ENCODE measurements at places on chromosomes 3 and 15.

DNA sequence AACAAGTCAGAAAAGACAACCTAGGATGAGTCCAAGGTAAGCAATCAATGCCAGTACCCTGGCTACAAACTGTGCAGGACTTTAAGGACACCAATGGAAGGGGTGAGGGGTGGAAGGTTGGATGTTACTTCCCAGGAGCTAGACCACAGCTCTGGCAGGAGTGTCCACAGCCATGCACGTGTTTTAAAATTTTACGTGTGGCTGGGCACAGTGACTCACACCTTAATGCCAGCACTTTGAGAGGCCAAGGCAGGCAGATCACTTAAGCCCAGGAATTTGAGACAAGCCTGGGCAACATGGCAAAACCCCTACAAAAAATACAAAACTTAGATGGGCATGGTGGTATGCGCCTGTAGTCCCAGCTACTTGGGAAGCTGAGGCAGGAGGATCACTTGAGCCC is 14.7 kb upstream of the HDC start:
- DNase-seq, result no peak

DNA sequence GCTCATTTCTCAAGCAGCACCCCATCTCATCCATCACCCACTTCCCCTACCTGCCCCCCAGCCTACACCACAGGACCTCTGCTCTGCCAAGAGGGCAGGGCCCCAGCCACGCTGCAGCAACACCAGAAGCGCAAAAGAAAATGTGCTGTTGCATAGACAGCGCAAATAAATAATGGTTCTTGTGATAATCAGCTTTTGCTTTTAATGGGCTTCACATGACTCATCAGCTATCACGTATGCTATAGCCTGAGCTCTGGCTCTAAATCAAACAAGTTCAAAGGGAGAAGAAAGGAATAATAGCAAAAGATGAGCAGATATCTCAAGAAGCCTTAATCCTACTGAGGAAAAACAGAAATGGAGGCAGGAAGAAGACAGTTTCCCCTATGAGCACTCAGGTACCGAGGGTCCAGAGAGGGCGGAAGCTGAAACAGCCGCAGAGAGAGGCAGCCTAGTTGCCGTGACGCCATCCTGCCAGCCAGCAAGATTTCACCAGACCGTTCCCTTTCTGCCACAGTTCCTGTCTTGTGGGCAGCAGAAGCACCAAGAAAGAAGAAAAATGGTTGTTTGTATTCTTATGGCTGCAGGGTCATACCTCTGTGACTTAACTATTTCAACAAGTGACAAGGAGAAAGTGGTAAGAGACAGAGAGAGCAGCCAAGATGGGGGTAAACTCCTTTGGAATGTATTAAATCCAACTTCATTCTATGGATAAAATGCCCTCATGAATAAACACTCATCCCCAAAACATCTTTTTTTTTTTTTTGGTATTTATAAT is 22.0 kb downstream of the RAB27A start:
- peak; percentile 75 for DNase-seq

GRCh38 chr3:65018801-65019200 is 331.0 kb upstream of the ADAMTS9 start:
- DNase-seq, result no peak

GRCh38 chr3:73475175-73475574 is 149.6 kb downstream of the PDZRN3 start:
- DNase-seq, result no peak

- peak; percentile 55 for DNase-seq
These were observed 134.3 kb downstream of the VGLL4 start for GRCh38 chr3:11509173-11510000.

GRCh38 chr3:24434651-24435050 is 60.0 kb downstream of the THRB start:
- DNase-seq, result no peak

DNA sequence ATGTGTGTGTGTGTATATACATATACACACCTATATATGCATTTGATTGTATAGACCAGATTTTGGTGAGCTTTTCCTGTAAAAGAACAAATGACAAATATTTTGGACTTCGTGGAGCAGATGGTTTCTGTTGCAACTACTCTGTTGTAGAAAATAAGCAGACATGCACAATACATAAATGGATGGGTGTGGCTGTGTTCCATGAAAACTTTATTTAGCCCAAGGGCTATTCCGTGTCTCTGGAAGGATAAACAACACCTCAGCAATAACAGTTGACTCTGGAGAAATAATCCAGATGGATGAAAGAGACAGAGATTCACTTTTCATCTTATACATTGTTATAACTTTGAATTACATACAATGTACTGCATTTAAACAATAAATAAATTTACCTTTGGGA is 441.4 kb downstream of the CNTN3 start:
- DNase-seq, result no peak

GRCh38 chr15:90938261-90938660 is 3.2 kb downstream of the UNC45A start:
- no peak for DNase-seq

DNA sequence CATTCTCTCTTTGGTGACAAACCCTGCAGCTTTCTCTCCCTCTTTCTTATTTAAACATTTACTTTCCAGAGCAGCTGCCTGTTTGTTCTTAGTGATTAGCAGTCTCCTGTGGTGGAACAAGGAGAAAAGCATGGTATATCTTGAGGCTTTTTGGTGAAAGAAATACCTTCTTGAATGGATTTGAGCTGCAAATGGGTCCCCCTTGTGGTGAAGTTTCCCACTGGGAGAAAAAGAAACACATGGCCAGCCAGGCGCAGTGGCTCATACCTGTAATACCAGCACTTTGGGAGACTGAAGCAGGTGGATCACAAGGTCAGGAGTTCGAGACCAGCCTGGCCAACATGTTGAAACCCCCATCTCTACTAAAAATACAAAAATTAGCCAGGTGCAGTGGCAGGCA is 48.3 kb upstream of the ACP3 start:
- no peak for DNase-seq

GRCh38 chr15:31324806-31325594 is 1.6 kb upstream of the KLF13 start:
- DNase-seq, result no peak

DNA sequence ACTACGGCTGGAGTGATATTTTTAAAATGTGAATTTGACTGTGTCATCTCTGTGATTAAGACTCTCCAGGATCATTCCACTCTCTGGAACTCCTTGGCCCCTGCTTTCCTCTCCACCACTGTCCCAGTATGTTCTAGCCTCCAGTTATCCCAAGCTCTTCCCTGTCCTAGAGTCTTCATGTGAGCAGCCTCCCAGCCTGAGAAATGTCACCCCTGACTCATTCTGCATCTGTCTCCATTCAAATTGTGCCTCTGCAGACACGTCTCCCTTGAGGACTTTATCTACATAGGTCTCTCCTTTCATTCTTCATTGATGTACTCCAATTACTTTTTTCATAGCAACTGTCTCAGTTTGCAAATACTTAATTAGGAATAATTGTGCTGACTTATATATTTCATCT is 317.7 kb upstream of the ADAMTS9 start:
- no peak for DNase-seq

DNA sequence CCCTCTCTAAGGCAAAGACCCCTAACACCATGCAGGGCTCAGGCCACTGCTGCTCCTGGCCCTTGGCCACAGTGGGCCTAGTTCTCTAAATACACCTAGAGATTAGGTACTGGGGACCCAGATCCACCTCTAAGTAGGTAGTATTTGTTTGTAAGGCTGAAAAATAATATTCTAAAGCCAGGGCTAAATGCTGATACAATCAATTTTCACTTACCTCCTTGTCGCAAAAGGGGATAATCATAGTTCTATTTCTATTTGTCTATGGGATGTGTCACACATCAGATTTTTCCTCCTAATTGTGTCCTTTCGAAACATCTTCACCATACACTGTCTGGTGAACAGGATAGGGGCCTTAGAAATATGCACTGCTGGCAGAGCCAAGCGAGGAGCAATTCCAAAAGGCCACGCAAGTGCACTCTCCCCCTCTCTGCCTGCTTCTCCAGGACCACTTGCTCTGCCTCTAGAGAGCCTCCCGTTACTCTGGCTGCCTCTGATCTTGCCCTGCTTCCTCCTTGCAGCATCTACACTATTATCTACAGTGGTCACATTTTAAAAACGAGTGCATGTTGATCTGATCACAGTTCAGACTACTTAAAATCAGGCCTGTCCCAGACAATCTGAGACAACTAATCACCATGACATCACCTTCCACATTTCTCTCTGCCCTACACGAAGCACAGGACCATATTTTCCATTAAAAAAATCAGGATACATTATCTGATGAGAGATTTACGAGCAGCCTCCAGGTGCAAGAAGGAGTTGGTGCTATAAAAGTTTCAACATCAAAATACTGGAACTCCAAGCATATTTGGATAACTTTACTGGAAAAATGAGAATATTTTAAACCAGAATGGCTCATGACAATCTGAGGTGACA is 115.4 kb downstream of the MYLK start:
- no peak for DNase-seq

- DNase-seq, result no peak
These were observed 238.7 kb downstream of the SV2B start for GRCh38 chr15:91338766-91339165.

DNA sequence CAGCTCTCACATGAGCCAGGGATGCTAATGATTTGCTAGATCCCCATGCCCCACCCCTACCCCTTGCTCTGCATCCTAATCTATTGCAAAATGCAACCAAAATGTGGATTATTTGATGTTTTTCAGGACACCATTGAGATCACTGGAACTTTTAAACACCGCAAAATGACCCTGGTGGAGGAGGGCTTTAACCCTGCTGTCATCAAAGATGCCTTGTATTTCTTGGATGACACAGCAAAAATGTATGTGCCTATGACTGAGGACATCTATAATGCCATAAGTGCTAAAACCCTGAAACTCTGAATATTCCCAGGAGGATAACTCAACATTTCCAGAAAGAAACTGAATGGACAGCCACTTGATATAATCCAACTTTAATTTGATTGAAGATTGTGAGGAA is 29.7 kb downstream of the HDC start:
- no peak for DNase-seq

- no peak for DNase-seq
These were observed 353.7 kb upstream of the SEMA6D start for GRCh38 chr15:47363653-47364052.

DNA sequence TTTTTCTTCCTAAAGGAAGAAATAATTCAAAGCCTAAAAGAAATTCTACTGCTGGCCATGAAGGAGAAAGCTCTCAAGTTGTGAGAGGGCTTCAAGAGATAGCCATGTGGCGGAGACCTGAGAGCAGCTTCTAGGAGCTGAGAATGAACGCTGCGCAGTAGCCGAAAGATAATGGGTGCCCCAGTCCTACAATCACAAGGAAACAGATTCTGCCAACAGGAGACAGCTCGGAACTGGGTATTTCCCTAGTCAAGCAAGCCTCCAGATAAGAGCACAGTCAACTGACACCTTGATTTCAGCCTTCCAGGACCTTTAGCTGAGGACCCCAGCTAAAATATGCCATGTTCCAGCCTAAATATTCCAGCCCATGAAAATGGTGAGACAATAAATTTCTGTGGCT is 824.1 kb downstream of the FHIT start:
- no peak for DNase-seq

DNA sequence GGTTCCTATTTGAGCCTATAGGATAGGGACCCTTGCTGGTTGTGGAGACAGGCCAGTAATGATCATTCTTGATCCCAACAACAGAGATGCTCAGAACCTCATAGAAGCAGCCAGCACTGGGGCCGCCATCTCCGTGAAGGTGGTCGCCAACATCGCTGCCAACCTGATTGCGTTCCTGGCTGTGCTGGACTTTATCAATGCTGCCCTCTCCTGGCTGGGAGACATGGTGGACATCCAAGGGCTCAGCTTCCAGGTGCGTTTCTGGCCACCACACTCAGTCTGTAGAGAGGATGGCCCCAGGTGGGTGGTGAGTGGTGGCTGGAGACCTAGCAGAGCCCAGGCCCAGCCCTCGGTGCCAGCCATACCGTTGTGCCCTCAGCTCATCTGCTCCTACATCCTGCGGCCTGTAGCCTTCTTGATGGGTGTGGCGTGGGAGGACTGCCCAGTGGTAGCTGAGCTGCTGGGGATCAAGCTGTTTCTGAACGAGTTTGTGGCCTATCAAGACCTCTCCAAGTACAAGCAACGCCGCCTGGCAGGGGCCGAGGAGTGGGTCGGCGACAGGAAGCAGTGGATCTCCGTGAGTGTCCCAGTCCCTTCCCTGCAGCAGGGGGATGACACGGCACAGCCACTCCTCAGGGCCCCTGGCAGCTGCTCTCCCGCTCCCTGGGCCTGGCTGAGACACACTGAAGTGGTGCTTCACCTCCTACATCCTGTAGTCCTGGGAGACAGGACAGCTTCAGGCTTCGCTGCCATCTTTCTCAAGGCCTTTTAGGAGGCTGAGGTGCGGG is 46.5 kb upstream of the PDE8A start:
- DNase-seq, result no peak

DNA sequence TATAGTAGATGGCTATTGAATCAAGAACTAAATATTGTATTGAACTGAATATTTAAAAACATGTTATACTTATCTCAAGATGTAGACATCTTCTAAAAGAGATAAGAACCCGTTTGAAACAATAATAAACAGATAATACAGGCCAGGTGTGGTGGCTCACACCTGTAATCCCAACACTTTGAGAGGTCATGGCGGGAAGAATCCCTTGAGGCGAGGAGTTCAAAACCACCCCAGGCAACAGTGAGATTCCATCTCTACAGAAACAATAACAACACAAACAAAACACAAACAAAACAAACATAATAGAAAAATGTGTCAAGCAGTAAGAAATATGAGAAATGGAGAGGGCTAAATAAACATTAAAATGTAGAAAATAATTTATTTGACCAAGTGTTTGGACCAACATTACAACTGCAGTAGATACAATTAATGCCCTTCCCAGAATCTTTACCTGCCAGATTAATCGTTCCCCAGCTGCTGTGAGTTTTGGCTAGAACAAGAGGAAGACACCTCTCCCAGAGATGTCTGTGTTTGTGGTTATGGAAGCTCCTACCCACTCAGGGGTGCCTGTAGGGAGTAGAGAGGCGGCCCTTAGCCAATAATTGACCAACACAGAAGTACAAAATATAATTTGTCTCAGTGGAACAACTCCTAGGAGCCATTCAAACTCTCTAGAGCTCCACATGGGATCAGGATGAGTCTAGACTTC is 111.9 kb upstream of the AGTR1 start:
- no peak for DNase-seq

DNA sequence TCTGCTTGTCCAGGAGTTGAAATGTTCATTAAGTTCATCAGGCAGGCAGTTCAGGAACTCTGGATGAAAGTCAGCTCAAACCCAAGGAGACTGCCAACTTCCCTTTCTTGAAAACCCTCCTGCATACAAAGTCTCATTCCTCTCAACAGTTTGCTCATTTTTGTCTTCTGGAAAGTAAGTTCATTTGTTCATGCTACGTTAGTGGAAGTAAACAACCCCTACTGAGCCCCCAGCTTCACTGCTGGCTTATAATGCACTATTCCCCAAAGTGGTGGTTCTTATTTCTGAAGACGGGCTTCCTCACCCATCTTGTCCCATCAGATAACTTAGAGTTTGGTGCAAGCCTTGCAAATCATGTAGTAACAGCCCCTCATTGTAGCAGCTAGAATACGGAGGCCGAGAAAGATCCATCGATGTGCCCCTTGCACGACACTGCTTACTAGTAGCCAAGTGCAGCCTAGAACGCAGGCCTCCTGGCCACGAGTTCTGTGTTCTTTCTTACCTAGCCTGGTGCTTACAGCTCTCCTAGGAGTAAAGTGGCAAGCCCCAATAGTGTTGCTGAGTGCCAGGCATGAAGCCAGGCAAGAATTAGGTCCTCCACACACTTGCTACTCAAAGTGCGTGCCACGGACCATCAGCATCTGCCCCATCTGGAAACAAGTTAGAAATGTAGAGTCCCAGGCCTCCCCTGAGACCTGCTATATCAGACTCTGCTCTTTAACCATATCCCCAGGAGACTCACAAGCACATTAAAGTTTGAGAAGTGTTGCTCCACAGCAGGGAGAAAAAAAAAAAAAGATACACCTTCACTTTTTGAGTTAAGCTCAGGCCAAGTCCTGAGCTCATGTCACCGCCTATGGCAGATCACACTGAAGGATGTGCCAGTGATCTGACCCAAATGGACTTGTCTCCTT is 82.5 kb downstream of the RFTN1 start:
- DNase-seq, result no peak

All from ascending aorta (tissue), 2 donors.